ENCODE measurements at places on chromosomes 1 and 21.

DNA sequence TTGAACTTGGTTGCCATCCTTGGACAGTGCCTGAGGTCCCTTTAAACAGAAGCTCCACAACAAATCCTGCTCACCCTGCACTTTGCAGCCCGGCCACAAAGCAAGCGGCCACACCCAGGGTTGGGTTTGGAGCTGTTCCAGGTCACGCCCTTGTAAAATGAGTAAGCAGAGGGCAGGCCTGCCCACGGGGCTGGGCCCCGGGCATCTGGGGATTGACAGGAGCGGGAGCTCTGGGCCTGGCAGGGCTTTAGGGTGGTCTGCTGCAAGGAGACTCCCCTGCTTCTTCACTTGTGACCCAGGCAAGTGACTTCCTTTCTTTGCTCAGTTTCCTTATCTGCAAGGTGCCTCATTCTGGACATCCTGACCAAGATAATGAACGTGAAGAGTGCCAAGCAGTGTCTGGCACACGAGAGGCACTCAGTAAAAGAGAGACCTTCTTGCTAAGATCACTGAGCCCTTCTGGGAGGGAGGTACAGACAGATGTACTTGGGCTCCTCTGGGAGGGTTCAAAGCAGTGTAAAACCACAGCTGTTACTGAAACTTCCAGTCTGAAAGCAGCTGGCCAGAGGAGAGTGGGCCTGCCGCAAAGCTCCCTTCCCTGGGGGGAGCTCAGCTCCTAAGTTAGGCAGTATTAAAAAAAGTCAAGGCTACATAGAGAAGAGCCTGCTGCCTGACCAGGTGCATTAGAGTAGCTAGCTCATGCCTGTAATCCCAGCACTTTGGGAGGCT lies 2.6 kb downstream of the E2F2 start:
- DNase-seq, result no peak

GRCh38 chr1:158145173-158145719 lies 35.4 kb upstream of the CD1D start:
- DNase-seq, result no peak

- DNase-seq, result no peak
These were observed 67.7 kb upstream of the RGS2 start for GRCh38 chr1:192741095-192741494.

DNA sequence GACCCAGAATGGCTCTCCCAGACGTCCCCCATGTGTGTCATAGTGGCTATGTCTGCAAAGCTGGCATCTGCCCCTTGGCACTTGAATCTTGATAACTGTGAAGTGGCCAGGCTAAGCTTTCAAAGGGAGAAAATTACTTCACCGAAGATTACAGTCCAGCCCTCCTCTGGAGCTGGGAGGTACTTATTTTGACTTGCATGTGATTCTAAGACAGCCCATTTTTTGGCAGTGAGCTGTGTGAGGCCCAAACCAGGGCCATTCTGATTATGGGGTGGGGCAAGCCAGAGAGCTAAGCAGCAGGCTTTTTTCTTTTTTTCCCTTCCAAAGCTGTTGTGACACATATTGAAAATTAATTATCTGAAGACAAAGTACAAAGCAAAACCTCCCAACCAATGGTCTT lies 42.1 kb upstream of the C8B start:
- no peak for DNase-seq

DNA sequence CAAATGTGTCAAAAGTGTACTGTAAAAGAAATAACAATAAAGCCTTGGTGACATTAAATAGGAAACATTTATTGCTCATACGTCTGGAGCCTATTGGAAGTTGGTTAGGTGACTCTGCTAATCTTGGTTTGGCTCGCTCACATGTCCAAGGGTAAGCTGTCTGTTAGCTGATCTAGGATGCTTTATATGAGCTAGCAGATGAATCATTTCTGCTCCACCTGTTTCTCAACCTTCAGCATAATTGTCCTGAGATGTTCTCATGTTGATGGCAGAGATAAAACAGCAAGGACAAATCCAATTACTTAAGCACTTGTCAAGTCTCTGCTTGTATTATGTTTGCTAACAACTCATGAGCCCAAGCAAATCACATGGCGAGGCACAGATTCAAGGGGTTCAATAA lies 56.0 kb upstream of the CD53 start:
- no peak for DNase-seq

- no peak for DNase-seq
These were observed 73.2 kb upstream of the ADGRL4 start for GRCh38 chr1:79079770-79080169.

DNA sequence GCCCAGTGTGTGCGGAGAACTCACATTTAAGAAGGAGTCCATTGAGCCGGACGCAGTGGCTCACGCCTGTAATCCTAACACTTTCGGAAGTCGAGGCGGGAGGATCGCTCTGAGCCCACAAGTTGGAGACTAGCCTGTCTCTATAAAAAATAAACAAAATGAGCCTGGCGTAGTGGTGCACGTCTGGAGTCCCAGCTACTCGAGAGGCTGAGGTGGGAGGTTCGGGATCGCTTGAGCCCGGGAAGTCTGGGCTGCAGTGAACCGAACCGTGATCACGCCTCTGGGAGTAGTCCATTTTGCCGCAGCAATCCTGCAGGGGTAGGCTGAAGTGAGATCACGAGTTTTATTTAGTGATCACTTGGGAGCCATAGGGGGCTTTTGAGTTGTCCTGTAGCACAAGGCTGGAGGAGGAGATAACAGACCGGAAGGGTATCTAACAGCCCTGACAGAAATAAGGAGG lies 497 bp upstream of the FUCA1 start:
- no peak for DNase-seq

GRCh38 chr1:198687429-198687828 lies 48.6 kb downstream of the PTPRC start:
- DNase-seq, result no peak

- DNase-seq, result no peak
These were observed 3.9 kb downstream of the MAGI3 start for GRCh38 chr1:113394043-113394862.

DNA sequence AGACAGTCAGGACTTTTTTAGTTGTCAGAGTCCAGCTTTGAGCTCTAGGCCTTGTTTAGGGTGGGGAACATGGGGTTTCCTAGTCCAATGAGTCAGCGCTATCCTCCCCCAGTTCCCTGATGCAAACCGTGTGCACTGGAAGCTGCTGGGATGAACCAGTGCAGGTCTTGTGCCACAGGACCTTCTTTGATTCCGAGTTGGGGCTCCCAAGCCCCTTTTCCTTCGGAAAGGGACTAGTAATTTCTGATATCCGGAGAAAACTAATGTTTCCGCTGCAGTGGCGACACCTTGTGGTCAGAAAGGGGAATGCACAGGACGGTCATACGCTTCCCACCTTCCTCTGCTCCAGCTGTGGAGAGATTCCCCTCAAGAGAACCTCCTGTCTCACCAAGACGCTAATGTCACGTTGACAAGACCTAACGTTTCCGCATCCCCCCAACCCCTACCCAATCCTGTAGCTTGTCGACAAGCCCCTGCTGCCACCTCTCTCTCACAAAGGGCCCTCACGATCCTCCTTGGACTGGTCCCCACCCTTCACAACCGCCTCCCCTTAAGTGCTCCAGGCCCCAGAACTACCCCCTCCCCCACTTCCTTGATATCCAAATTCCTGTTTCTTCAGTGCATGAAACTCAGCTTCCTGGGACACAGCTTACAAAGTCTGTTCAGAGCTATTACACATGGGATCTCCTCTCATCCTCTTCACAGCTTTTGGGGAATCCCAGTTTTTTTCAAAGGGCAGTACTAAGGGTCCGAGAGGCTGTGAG lies 30.9 kb downstream of the GPA33 start:
- peak; percentile 26 for DNase-seq

DNA sequence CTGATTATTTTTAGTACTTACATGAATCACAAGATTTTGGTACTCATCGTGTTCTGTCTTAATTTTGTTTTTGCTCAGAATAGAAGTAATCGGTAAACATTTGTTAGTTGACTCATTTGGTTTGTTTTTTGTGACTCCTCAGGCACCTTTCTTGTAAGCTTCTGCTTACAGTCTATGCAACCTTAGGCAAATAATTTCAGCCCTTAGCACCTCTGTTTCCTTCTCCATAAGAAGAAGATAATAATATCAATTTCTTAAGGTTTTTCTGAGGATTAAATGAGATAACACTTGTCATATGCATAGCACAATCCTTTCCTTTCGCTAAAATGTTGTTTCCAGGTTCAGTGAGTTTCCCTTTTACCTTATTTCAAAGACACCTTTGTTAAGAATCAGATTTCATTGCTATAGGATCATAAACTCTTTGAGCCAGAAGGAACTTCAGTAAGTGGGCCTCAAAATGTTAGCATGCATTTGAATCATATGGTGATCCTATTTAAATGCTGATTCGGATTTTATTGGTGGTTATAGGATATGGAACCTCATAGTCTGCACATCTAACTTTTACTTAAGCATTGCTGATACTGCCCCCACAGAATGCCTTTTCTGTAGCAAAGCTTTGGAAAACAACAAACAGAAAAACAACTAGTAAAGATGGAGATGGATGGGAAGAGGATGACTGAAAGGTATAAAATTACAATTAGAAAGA lies 272.7 kb upstream of the CACYBP start:
- no peak for DNase-seq

GRCh38 chr1:13593511-13594131 lies 10.0 kb downstream of the PDPN start:
- no peak for DNase-seq

GRCh38 chr1:12229835-12230548 lies at the start of gene VPS13D:
VPS13D (plus strand) TSS chr1:12230030; CDS start chr1:12234267, 4,237 bp downstream.
- DNase-seq, result peak; percentile 79

DNA sequence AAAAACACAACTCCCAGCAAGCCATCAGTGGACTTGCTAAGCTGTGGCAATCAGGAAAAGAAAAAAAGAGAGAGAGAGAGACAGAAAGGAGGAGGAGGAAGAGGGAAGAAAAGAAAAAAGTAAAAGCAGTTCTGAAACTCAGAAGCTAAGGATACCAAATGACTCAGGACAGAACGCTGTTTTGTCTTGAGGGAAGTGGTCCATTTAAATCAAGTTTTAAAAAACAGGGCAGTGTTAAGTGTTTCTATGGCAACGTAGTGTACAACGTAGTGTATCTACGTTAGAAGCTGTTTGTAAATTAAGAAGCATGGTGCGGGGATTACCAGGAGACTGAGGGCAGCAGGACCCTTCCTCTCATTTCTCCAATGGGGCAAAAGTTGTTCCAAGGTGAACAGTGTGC lies 5.8 kb downstream of the ADORA3 start:
- no peak for DNase-seq

DNA sequence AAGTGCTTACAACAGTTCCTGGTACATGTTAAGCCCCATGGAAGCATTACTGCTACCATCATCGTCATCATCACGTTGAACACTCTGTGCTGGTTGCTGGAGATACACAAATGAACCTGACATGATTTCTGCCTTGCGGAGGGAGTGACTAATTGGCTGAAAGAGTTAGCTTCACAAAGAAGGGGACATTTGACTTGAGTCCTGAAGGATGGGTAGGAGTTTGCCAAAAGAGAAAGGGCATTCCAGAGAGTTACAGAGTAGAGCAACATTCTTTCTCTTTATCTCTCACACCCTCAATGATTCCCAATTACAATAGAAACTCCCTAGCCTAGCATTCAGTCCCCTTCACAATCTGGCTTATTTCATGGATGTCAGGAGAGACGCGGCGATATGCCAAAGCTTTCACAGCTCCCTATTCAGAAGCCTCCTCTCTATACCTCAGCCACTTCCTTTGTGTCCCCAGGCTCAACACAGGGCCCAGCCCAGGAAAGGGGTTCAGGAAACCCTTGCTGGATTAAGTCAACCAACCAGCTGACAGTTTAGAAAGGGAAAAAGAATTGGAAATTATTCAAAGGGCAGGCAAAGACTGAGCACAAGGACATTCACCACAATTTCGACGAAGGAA lies 38.0 kb downstream of the SLC1A7 start:
- no peak for DNase-seq

DNA sequence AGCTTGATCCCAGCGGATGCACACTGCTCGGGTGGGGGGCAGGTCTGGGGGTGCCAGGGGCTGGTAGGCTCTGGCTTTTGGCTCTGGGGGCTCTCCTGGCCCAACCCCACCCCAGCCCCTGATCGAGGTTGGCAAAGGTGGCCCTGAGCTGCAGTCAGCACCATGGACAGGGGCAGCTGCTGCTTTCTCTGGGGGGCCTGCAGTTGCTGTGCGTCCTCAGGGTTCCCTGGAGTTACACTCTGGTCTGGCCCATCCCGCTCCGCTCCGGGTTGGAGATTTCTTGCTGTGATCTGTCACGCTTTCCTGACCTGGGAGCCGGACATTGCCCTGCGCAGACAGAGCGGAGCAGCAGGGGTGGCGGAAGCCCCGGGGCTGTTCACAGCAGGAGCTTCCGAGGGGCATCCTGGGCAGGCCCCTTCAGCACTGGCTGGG lies 8.0 kb upstream of the PLCH2 start:
- no peak for DNase-seq

DNA sequence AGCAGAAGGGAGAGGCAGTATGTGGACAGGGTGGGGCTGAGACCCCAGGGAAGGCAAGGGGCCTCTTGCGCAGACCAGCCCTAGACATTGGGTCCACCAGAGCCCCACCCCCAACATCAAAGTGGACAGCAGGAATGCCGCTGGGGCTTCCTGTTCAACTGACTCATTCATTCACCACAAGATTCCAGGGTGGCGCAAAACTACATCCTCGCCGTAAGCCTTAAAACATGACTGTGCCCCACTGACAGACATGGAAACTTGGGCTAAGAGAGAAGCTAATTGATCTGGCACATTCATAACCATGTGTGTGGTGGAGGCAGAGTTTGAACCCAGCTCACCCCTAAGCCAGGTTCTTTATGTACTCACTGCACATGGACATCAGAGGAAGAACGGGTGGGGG lies 14.0 kb downstream of the COL16A1 start:
- DNase-seq, result no peak

GRCh38 chr1:195591917-195592672 lies 1016.1 kb downstream of the KCNT2 start:
- no peak for DNase-seq

Data from NCI-H1930 (cell line).